CD14-positive monocyte (primary cell): ENCODE measurements at places on chromosomes 1 and 21.

DNA sequence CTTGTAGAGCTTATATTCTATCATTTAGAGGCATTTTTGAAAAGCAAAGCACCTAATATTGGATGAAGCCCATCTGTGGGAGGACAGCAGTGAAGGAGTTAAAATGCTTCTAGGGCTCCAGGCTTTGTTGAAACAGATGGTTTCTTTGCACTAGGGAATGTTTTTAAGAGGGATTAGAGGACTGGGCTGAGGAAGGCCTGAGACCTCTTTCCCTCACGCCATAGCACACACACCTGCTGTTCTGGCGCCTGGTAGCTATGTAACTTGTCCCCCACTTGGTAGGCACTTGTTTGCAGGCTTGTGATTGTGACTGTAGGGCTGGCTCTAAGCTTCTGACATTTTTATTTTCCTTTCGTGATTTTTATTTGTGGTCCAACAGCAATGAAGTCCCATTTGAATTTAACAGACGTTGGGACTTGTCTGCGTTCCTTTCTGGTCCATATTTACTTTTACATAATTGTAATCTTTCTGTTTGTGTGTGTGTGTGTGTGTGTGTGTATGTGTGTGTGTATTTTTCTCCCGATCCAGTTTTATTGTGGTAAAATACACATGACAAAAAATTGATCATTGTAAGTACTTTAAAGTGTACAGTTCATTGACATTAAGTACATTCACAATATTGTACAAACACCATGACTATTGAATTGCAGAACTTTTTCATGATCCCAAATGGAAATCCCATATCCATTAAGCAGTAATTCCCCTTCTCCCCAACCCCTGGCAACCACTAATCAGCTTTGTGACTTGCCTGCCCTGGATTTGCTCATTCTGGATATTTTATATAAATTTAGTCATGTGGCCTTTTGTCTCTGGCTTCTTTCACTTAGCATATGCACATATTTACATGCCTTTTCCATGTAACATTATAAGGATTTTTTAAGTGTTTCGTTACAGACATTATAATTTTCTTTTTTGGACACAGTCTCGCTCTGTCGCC lies 33.5 kb upstream of the MACF1 start:
- DNase-seq = no peak

DNA sequence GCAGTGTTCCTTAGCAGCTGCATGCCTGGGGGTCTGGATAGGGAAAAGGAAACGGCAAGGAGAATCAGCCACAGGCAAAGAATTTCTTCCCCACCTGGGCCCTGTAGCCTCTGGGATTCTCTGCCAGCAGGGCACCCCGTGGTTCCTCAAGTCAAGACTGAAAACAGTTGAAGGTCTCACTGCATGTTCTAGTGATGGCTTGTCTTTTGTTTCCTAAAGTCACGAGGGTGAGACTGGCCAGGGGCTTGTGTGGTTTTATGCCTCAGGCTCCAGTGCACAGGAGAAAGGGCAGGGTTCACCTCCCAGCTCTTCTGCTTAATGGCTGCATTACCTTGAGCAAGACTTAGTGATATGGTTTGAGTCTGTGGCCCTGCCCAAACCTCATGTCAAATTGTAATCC lies 53.2 kb upstream of the B3GALT5 start:
- no peak for DNase-seq

DNA sequence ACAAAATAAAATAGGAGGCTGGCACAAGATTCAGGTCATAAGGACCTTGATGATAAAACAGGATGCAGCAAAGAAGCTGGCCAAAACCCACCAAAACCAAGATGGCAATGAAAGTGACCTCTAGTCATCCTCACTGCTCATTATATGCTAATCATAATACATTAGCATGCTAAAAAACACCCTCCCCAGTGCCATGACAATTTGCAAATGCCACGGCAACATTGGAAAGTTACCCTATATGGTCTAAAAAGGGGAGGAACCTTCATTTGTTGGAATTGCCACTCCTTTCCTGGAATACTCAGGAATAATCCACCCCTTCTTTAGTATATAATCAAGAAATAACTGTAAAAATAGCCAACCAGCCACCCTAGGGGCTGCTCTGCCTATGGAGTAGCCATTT lies 108.8 kb upstream of the GRIK1 start:
- no peak for DNase-seq

GRCh38 chr1:94855307-94855700 lies 35.1 kb downstream of the SLC44A3 start:
- DNase-seq = no peak

DNA sequence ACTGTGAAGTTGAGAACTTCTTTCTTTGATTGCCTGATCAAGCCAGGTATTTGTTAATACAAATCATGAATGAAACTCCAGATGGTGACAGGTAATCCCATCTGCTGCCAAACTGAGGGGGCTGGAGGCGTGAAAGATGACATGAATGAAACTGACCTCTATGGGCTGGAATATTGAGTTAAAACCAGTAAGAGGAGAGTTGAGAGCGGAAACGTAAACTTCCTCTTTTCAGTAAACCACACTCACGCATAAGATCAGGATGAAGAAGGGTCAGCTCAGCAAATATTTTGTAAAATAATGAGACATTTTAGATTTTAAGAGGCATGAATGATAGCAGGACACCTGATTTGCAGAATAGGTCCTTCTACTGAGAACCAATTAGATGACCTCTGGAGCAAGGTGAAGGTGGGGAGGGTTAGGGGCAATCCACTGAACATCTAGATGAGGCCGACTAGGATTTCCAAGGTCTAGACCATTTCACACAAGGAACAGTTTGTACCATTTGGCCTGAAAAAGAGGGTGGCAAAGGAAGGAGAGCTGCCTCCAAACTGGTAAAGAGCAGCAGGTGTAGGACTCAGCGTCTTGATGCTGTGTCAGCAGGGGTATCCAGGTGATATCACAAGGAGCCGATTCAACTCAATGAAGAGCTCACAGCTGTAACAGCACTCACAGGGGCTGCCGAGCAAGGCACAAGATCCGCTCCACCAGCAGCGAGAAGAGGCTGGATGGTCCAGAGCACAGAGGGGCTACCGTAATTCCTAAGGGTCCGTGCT lies 132.6 kb downstream of the NTPCR start:
- DNase-seq = peak; percentile 42

- DNase-seq = no peak
Observed at GRCh38 chr21:15722591-15723324, 7.0 kb upstream of the USP25 start.

DNA sequence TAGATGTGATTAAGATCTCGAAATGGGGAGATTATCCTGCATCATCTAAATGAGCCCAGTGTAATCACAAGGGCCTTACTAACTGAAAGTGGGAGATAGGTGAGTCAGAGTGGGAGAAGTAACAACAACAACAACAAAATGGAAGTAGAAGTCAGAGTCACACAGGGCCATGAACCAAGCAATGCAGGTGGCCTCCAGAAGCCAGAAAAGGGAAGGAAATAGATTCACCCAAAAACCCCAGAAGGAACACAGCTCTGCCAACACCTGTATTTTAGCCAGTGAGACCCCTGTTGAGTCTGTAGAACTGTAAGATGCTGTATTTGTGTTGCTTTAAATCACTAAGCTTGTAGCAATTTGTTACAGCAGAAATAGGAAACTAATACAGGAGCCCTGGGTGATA lies 4.1 kb downstream of the TAGLN2 start:
- peak; percentile 92 for DNase-seq

DNA sequence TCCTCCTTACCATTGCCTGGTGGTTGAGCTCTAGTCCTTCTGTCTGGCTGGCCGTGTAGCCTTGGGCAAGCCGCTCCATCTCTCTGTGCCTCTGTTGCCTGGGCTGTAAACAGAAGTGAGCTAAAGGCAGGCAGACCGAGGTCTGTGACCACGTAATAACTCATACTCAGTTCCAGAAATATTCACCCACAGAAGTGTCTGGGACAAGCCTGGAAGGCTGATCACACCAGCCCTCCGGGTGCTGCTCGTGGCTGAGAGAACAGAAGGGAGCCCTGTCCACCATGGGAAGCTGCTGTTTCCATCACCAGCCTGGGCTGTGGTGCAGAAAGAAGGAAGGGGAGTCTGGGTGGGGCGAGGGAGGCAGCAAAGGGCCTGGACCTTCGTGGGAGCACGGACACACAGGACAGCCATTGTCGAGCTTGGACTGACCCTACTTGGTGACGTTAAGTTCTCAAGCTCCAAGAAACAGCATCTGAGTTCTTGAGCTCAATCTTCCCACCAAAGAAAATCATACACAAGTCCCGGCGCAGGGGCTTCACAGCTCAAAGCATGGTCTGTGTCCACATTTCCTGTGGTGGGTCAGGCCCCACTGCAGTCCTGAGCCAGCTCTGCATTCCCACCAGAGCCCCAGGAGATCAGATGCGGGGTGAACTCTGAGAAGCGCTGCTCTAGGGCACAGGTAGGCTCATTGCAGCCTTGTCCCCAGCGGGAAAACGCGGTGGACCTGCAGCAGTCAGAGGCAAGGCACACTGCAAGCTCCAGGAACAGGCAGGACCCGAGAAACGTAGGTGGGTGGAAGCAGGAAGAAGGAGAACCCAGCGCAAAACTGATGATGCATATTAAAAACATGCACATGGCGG lies 61.8 kb downstream of the RUNX3 start:
- no peak for DNase-seq

- DNase-seq = no peak
Observed at GRCh38 chr1:68705466-68705865, 208.6 kb upstream of the DEPDC1 start.

DNA sequence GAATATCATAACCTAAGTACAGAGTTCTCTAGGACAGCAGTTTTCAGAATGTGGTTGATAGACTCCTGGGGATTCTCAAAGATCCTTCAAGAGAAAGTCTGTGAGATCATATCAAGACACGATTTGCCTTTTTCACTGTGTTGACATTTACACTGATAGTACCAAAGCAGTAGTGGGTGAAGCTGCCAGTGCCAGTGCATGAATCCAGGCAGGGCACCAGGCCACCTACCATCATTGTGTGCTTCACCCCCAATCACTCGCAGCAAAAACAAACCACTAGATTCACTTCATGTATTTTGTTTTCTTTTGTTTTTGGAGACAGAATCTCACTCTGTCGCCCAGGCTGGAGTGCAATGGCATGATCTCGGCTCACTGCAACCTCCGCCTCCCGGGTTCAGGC lies 23.9 kb downstream of the DNAJC16 start:
- no peak for DNase-seq
